ENCODE measurements at places on chromosomes 3 and 15. TPM values are rescaled to one million over a fixed set of nuclear protein-coding genes. Genes with fewer than 3 reads are reported as not detected.

- no peak for DNase-seq
Measured at GRCh38 chr3:194687638-194688199, 2.0 kb downstream of the FAM43A start.

Gene PGBD4
- total RNA-seq: 0.66 TPM

Gene CX3CR1
- 0.23 TPM for total RNA-seq

Gene GRK7
- total RNA-seq: not detected

DNA sequence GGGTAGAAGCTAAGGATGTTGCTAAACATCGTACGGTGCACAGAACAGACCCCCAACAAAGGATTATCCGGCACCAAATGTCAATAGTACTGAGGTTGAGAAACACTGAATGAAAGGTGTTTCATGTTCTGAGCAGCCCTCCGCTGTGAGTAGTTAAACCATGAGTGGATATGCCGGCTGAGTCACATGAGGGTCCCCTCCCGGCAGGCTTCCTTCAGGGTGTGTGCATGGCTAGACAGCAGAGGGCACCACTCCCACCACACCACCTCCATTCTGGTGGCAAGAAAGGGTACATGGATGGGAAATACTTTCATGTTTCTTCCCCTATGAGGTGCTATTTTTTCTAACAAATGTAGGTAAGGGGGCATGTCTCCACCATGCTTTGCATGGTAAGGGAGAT is 128.3 kb upstream of the SEMA6D start:
- no peak for DNase-seq
